ENCODE measurements at places on chromosomes 12 and 14. TPM values are rescaled to one million over a fixed set of nuclear protein-coding genes. Genes with fewer than 3 reads are reported as not detected.

RSRC2 gene
- 22.9 TPM for polyA plus RNA-seq

KNTC1 gene
- 7.7 TPM for polyA plus RNA-seq

DPPA3 gene
- not detected for polyA plus RNA-seq

MFAP5 gene
- polyA plus RNA-seq, result 295 TPM

JPH4 gene
- polyA plus RNA-seq, result 0.03 TPM

GCH1 gene
- 3.4 TPM for polyA plus RNA-seq

ARHGEF25 gene
- 0.26 TPM for polyA plus RNA-seq

TESPA1 gene
- not detected for polyA plus RNA-seq

TNS2 gene
- 0.80 TPM for polyA plus RNA-seq

RNASE11 gene
- polyA plus RNA-seq, result not detected

RPS29 gene
- 7,725 TPM for polyA plus RNA-seq

SOAT2 gene
- not detected for polyA plus RNA-seq
